Stimulated activated CD8-positive, alpha-beta memory T cell treated with anti-CD3 and anti-CD28 coated beads, Interleukin-2, amount 100 ng/mL, for 1 hour (primary cell): ENCODE measurements at places on chromosomes 16 and 17.

- no peak for DNase-seq
Observed at GRCh38 chr17:61000911-61001310, 323.3 kb downstream of the BCAS3 start.

DNA sequence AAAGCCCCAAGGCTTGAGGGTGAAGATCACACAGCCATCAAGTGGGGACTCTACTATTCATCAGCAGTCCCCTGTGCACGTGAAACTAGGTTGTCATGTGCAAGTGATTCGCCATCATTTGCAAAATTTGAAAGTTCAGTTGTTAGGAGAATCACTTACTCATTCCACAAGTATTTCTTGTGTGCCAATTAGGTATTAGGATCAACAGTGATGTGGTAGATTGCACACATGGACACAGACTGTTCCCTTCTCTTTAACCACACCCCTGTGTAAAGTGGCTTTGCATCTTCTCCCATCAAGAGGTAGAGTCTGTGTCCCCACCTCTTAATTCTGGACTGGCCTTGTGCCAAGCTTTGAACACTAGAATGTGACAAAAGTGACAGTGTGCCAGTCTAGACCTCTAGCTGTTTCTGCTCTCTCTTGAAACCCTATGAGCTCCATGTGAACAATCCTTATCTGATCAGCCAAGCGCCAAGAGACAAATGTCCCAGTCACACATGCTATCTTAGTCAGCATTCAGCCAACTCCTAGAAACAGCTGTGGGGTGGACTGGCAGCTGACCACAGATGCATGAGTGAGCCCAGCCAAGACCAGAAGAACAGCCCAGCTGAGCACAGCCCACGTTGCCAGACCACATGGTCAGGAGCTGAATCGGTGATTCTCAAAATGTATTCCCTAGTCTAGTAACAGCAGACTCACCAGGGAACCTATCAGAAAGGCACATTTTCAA, 31.5 kb upstream of the SHISA9 start:
- no peak for DNase-seq

DNA sequence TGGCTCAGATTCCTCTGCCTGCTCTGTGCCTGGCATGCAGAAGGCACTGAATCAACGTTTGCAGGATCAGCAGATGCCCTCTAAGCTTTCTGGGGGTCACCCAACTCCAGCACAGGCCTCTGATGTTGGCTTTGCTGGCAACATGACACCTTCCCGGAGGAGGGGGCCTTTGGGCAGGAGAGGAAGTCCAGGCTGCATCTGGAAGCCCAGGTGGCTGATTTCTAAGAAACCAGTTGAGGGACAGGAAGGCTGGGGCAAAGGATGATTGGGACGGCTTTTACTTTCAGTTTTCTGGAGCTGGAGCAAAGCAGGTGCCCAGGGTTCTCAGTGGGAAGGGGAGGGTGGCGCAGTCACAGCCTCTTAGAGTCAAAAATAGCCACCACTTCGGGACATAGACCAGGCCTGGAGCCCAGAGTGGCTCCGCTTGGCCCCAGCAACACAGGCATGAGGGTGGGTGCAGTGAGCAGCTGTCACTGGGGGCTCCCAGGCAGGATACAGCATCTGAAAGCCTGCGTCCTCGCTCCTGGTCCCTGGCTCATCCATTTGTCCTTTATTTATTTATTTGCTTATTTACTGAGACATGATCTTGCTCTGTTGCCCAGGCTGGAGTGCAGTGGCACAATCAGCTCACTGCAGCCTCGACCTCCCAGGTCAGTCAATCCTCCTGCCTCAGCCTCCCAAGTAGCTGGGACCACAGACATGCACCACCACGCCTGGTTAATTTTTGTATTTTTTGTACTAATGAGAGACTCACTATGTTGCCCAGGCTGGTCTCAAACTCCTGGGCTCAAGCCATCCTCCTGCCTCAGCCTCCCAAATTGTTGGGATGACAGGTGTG, 15.1 kb downstream of the SOCS1 start:
- no peak for DNase-seq

- DNase-seq: no peak
Observed at GRCh38 chr16:78892951-78893733, 707.4 kb downstream of the MAF start.

DNA sequence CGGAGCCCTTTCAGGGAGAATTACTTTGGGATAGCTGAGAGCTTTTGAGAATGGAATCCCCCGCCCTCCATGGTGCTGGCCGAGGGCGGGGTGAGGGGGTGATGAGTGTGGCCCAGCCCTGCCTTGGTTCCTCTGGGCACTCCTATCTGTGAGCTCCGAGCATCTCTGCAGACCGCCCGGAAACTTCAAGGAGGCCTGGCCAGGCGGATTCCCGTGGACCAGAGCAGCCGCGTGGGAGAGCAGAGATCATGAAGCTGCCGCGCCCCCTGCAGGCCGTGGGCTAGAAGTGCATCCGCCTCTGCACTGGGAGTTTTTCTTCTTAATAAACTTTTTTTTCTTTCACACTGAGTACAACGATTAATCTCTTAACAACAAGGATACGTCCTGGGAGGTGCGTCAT, 392.9 kb upstream of the EEF2KMT start:
- DNase-seq: no peak

- no peak for DNase-seq
Observed at GRCh38 chr16:4886151-4886550, 38.9 kb downstream of the UBN1 start.

DNA sequence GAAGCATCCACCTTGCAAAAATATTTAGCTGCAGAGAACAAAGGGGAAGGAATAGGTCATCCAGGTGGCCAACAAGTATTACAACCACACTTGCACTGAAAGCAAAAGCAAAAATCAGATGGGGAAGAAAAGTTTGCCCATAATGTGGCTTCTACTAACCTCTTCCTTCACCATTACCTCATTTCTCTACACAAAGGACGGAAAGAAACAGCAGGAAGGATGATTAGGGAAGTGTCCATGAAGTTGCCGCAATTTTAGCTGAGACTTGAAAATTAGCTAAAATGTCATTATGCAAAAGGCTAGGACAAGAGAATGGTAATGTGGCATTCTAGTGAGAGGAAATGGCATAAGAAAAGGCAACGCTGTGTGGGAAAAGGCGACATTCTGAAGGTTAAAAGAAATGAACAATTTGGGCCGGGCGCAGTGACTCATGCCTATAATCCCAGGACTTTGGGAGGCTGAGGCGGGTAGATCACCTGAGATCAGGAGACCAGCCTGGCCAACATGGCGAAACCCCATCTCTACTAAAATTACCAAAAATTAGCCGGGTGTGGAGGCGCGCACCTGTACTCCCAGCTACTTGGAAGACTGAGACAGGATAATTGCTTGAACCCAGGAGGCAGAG, 13.7 kb downstream of the KANSL1 start:
- no peak for DNase-seq
